ENCODE measurements at places on chromosomes 12 and 14.

DNA sequence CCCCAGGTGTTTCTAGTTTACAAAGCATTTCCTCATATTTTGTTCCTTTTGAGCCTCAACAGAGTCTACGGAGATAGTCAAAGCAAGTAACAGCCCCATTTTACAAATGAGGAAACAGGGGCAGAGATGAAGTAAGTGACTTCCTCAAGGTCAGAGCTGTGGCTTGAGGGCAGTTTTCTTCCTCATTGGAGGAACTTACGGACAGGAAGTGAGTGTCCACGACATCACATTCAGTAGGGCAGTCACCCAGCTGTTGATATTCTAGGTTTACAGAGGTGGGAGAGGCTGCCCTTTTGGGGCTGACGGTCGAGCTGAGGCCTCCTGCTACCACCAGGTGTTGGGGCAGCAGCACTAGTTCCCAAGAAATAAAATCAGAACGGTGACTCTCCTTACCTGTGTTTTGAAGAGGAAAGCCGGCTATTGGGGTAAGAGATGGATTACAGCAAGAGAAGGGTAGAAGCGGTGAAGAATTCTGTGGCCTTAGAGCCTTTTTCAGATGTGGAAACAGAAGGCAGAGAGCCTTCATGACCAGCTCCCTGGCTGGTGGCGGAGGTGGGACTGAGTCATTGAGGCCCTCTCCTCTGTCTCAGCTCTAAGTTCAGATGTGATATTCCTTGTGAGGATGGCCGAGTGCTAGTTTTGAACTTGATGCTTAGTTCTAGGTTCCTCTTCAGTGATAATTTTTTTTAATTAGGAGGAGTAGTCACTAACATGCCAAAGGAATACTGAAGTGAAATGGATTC lies 41.7 kb downstream of the SUSD6 start:
- peak; percentile 37 for DNase-seq

DNA sequence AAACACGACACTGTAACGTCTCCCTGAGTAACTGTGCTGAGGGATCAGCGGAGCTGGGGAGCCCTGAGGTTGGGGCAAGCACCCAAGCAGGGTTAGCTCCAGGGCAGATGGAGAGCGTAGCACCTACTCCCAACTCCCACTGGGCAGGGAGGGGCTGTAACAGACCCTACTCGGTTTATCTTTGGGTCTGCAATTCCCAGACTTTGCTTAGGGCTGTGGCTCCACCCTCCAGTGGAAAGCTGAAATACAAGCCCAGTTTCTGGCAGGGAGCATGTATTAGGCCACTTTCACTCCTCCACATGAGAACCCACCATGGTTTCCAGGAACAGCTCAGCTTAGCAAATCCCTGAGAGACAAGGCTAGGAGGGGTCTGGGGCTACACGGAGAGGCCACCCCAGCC lies 17.3 kb upstream of the TC2N start:
- DNase-seq = no peak

DNA sequence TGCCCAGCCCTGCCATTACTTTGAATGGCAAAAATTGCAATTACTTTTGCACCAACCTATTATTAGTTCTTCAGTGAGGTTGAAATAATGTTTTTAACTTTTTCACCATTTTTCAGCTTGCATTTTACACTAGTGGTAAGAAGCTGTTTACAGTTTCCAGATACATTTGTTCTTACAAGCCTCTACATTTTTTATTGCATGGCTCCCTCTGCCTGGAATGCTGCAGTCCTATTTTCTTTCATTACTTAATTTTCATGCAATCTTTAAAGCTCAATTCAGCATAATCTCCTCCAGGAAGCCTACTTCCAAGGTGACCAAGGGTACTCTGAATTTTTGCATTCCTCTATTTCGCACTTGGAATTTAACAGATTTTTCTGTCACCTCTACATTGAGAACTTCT lies 33.4 kb downstream of the CCER1 start:
- no peak for DNase-seq

GRCh38 chr12:62757048-62757447 lies 177.9 kb downstream of the PPM1H start:
- DNase-seq = no peak

GRCh38 chr14:70315942-70316341 lies 43.5 kb downstream of the COX16 start:
- no peak for DNase-seq

DNA sequence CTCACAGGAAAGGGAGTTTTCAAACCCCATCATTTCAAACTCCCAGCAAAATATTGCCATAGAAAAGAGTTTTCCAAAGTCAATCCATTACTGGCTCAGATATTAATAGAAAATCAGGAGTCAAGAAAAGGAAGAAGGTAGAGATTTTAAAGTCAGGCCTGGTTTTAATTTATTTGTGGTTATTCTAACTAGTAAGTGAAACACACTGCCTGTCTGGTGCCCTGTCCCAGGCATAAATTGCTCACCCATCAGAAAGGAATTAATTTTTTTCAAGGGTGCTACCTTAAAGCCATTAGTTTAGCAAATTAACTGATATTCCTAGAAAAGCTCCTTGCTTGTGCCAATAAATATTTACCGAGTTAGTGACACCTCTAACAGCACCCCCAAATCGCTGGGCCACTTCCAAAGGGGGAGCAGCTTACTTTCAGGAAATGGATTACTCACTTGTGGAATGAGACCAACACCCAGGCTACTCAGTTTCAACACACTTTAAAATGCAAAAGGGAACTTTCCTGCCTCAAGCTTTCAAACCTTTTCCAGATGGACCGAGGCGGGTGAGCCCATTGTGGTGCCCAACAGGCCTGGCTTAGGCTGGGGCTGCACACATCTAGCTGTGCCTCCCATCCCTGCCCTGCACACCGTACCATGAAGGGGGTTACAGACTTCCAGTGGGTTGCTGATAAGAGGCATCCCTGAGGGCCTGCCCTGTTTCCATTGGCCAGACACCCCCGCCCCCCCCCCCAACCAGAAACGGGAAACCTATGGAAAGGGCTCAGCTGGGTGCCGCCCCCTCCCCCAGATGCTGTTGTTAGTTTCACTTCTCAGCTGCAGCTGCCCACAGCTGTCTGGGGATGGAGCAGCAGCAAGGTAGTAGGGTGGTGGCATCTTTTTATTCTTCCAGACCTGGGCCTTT lies 117.2 kb downstream of the SAMD4A start:
- peak; percentile 66 for DNase-seq

DNA sequence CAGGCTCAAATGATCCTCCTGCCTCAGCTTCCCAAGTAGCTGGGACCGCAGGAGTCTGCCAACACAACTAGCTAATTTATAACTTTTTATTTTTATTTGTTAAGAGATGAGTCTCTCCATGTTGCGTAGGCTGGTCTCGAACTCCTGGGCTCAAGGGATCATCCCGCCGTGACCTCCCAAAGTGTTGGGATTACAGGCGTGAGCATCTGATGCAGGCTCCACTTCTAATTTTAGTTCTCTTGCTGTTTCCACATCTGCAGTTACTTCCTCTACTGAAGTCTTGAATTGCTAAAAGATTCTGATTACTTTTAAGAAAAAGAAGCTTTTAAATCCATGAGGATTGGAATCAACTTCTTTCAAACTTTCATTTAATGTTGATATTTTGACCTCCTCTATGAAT lies 13.4 kb upstream of the SNX6 start:
- DNase-seq = no peak

GRCh38 chr14:60251877-60252276 lies 2.9 kb downstream of the PPM1A start:
- no peak for DNase-seq

DNA sequence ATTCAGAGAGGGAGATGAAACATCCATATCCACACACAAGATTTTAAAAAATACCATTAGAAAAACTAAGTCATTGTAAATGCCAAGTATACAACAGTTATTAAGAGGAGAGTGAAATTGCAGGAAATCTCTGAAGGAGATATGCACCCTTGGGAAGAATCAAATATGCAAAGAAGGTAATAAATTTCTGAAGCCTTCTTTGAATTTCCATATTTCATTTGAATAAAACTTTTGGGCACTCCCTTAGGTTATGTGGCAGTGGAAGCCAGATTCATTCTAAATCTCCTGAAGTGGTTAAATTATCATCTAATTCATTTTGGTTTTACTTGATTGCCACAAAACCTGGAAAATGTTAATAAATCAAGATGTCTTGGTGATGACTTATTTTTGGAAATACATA lies 138.9 kb upstream of the CLEC14A start:
- no peak for DNase-seq

- no peak for DNase-seq
Observed at GRCh38 chr12:72330784-72331183, 58.6 kb downstream of the TRHDE start.

DNA sequence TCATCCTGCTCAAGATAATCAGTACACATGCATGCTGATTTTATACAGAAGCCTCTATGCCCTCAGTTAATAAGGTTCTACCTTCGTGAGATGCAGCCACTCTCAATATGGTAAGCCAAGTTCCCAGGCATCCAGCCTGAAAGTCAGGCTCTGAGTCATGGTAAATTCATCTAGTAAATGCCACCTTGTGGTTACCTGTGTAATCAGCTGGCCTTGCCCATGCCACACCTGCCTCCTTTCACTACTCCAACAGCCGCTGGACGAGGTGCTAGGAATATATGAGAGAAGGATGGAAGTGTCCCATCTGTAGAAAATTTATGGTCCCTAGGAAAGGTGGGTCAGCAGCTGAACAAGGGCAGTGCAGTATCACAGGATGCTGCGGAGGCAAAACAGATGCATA lies 207.3 kb downstream of the SSPN start:
- DNase-seq = no peak

DNA sequence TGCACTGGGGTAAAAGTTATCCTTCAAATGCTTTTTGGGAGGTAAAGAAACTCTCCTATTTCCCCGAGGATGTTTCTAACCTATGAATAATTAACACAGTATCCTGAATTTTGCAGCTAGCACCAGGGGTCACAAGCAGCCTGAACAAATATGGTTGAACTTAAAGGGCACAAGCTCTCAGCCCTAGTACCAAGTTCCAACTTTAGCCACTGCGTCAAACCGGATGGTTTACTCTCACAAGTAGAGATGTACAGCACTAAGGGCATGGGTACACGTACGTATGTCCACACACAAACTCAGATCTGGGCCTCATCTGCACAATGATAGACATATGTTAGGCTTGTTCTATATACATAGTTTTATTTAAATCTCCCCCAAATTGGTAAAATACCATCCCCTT lies 4.7 kb downstream of the CCDC88C start:
- DNase-seq = no peak

GRCh38 chr12:58341791-58342190 lies 400.4 kb downstream of the ATP23 start:
- peak; percentile 77 for DNase-seq

- peak; percentile 70 for DNase-seq
Observed at GRCh38 chr14:80215756-80216581, 4.7 kb upstream of the DIO2 start.

DNA sequence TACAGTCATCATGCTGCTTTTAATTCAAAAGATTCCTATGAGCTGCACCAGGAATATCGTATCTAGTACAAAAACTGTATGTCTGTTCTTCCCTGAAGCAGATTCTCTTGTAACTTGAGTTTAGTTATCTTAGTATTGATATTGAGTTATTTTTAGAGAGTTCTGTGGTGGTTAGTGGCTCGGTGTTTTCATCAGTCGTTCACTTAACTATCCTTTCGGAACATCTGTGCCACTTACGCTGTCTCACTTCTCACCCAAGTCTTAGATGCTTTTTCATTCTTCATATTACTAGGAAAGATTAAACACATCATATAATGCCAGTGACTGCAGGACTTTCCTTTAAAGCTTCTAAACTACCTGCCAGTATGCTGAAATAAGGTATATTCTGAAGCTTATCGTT lies 251.0 kb downstream of the FBXL14 start:
- no peak for DNase-seq

GRCh38 chr14:96363751-96364336 lies 518 bp downstream of the GSKIP start:
- DNase-seq = peak; percentile 7

GRCh38 chr12:106753526-106753925 lies 21.0 kb upstream of the RIC8B start:
- no peak for DNase-seq

GRCh38 chr12:124548854-124549378 lies 18.5 kb downstream of the NCOR2 start:
- no peak for DNase-seq

- no peak for DNase-seq
Observed at GRCh38 chr14:54857830-54858269, 44.8 kb downstream of the GCH1 start.

DNA sequence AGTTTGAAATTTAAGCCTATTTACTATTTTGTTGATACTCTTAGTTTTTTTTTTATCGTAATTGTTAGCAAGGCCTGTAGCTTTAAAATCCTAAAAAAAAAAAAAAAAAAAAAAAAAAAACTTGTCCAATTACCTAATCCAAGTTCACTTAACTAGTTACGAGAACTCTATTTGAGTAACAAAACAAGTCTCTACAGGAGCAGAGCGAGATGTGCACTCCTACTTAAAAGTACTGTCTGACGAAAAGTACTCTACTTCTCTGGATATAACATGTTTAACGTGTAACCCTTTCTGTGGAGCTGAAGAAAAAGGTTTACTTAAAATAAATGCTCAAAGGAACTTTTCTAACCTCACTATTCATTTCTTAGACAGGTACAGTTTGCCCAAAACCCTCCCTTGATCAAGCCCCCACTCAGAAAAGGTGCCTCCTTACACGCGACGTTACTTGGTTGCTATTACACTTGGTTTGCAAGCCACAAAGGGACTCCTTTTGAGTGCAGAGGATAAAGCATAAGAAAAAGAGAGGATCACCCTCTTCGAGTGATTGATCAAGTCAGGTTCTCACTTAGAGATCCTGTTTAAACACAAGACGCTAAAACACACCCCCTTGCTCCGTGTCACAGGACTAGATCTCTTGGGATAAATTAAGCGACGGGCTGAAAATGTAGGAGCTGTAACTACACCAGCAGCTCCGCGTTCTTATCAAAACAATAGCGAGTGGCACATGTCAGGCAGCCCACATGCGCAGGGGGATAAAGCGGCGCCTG lies 2.2 kb downstream of the BAZ1A start:
- peak; percentile 41 for DNase-seq
